ENCODE measurements at places on chromosomes 1 and 21.

GRCh38 chr21:30831194-30831765 is 1.7 kb upstream of the KRTAP7-1 start:
- DNase-seq: no peak

GRCh38 chr1:94398356-94398755 is 19.8 kb upstream of the ABCD3 start:
- no peak for DNase-seq

- no peak for DNase-seq
These were observed 28.1 kb downstream of the RABIF start for GRCh38 chr1:202860744-202861419.

GRCh38 chr1:230818367-230818766 is 50.0 kb downstream of the C1orf198 start:
- no peak for DNase-seq

- DNase-seq: no peak
These were observed 239.1 kb downstream of the OMA1 start for GRCh38 chr1:58307431-58307830.

DNA sequence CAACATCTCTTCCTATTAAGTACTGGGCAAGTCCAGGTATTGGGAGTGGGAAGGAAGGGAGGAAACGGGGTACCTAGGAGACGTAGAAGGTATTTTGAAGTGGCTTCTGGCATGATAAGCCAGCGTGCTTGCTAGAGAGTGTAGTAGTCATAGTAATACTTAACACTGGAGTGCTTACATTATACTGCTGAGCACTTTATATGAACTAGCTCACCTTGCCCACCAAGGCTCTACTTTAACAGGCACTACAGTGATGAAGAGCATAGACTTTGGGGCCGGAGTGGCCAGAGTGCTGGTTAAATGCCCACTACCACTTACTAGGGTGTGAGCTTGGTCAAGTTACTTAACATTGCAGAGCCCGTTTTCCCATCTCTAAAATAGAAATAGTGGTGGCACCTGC is 61.7 kb downstream of the ACP6 start:
- no peak for DNase-seq

DNA sequence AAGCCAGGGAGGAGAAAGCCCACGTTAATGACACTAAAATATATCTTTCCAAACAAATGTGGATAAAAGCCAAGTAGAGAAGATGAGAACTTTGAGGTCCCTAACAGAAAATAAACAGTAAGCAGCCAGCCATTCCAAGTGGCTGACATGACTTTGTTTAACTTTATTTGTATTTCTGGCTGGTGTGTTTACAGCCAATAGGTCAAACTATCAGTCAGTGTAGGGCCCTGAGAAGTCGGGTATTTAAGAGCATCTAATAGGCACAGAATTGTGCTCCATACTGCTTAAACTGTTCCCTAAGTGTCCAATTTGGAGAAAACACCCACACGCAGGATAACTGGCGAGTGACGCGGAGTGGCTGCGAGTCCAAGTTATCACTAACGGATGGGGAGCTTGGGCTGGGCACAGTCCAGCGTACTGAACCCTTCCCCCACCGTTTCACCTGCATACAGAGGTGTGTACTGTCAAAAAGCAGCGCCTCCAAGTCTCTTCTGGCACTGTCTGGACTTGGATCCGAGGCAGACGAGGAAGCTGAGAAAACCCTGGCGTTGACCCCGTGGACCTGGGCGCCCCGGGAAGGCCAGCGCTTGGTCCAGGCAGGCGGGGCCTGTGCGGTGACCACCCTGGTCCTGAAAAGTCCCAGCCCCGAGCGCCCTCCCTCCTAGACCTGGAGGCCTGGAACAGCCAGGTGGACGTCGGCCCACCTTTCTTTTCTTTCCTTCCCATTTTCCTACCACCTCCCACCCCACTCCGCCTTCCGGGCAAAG is 662 bp upstream of the LGALS8 start:
- DNase-seq: no peak

DNA sequence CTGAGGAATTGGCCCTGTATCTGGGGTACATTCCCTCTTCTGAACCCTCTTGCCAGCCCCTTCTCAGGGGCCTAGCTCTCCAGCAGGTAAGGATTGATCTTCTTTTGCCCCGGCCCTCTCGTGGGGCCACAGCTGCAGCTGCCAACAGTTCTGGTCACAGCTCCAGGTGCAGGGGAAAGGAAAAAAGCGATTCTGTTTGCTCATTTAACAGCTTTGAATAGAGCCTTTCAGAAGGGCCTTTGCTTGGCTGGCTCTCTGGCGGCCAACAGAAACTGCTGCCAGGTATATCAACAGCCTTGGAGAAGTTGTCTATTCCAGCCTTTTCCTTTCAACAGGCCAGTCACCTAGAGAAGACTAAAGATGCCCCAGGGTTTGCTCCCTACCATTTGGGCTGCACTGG is 16.1 kb upstream of the FMOD start:
- DNase-seq: no peak

- DNase-seq: peak; percentile 75
These were observed 15.0 kb downstream of the HLX start for GRCh38 chr1:220894025-220894923.

DNA sequence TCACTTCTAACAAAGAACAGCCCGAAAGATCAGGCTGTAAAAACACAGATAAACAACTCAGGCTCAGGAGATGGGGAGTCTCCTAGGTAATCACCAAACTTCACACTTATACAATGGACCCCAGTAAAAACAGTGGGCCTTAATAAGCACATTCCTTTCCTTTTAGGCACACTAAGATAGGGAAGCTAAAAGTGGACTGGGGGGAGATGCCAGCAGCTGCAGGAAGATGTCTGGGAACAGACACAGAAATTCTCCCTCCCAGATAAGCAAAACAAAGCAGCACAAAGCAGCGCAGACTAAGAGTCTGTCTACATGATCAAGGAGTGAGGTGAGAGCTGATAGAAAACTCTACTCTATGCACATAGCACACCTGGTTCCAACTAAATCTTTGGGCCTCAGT is 29.0 kb upstream of the CTBS start:
- DNase-seq: no peak

- no peak for DNase-seq
These were observed 26.3 kb upstream of the PIGC start for GRCh38 chr1:172470149-172470548.

GRCh38 chr1:221302357-221302756 is 423.1 kb downstream of the HLX start:
- DNase-seq: no peak

GRCh38 chr1:24536391-24536840 is 19.5 kb upstream of the NCMAP start:
- DNase-seq: no peak

DNA sequence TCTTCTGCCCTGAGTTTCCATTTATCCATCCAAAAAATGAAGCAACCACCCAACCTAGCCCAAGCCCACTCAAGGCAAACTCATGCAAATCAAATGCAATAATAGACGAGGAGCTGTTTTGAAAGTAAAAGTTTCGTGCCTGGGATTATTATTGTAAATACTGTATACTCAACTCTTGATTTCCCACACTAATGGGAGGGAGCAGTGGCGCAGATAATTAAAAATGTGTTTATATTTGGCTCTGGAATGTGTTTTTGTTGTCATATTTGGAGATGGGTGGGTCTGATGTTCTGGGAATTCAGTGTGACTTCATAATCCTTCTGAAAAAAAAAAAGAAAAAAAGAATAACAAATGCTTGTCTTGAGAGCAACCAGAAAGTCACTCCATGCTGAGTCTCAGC is 52.5 kb downstream of the KLHDC7A start:
- no peak for DNase-seq

DNA sequence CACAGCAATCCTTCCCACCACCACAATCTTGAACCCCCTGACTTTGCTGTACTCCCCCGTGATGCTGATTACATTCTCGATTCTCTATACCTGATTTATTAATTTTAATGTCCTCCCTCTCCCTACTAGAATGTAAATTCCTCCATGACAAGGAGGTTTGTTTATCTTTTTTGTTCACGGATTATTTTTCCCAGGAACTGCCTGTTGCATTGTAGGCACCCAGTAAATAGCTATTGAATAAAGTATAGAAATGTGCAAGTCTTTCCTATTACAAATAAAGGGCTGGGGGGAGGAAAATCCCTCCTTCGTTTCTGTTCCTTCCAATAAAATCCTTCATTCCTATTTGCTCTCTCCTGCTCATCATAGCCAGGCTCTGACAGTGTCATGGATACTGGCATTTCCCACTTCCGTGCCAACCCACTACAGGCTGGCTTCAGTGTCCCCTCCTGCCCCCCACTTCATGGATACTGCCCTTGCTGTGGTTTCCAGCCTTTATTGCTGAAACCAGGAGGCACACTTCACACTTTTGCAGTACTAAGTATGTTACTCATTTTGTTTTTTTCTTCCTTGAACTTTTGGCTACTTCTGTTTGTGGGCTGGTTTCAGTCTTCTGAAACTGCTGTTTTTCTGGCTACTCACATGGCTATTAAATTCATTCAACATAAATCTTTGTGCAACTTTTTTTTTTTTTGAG is 7.5 kb downstream of the KIF1B start:
- DNase-seq: peak; percentile 78

DNA sequence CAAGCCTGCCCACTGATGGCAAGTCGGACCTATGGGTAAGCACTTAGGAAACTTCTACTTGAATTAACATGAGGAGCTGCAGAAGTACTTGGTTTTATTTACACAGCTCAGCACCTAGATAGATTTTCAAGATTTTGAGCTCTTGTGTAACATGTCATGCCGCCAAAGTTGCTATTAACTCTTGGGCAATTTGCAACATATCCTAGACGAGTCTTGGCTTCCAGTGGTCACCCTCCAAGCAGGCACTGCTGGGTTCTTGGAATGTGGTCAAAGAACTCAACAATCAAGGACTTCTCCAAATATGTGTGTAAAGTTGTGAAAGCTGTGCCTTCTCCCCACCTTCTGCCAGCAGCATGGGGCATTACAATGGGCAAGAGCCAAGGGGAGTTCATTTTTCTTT is 17.8 kb upstream of the GUCA2B start:
- no peak for DNase-seq

Measured in osteoblast (primary cell).